ENCODE measurements at places on chromosomes 1 and 21.

- no peak for DNase-seq
Measured at GRCh38 chr1:33301273-33301984, 19.5 kb downstream of the A3GALT2 start.

DNA sequence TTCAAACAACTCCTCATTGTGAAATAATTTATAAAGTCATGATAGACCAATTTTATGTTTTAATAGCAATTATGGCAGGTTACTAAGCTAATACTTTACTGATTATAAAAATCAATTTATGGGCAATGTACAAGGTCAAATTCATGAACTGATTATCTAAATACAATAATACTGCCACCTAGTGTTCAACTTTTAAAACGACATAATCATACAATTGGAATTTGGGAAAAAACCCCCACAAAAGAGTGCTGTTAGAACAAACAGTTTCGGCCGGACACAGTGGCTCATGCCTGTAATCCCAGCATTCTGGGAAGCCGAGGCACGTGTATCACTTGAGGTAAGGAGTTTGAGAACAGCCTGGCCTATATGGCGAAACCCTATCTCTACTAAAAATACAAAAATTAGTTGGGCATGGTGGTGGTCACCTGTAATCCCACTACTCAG, 14.0 kb downstream of the GTF2B start:
- no peak for DNase-seq

- DNase-seq = no peak
Measured at GRCh38 chr1:160226623-160227022, 21.4 kb downstream of the PEA15 start.

DNA sequence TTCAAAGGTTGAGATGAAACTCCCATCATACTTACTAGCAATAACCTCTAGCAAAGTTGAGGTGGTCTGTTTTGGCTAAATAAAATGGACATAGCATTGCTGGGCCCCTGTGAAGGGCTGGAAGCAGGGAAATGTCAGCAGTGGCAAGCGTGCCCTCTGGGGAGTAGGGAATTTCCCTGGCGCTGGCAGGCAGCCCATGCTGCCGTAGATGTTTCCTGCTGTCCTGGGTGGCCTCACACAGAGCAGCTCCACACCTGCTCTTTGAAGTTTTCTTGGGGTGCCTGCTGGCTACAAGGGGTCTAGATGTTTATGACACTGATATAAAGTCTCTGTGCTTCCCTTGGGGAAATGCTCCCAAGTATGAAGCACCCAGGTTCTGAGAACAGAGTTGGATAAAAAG, 30.2 kb downstream of the ADARB1 start:
- no peak for DNase-seq

- no peak for DNase-seq
Measured at GRCh38 chr1:207218512-207219362, 102.7 kb upstream of the CD55 start.
